ENCODE measurements at places on chromosomes 12 and 14. TPM values are rescaled to one million over a fixed set of nuclear protein-coding genes. Genes with fewer than 3 reads are reported as not detected.

TGM1 gene
- total RNA-seq = 1.9 TPM

TAS2R30 gene
- total RNA-seq = 26.2 TPM

SSPN gene
- total RNA-seq = 20.7 TPM

MMP17 gene
- 1.5 TPM for total RNA-seq

SOCS4 gene
- 26.5 TPM for total RNA-seq
